Activated CD8-positive, alpha-beta T cell treated with anti-CD3 and anti-CD28 coated beads for 36 hours (primary cell): ENCODE measurements at places on chromosomes 12 and 14. TPM values are rescaled to one million over a fixed set of nuclear protein-coding genes. Genes with fewer than 3 reads are reported as not detected.

- no peak for DNase-seq
Observed at GRCh38 chr12:63897931-63898330, 53.4 kb downstream of the SRGAP1 start.

- no peak for DNase-seq
Observed at GRCh38 chr14:49991491-49991890, 98.6 kb downstream of the ARF6 start.

DNA sequence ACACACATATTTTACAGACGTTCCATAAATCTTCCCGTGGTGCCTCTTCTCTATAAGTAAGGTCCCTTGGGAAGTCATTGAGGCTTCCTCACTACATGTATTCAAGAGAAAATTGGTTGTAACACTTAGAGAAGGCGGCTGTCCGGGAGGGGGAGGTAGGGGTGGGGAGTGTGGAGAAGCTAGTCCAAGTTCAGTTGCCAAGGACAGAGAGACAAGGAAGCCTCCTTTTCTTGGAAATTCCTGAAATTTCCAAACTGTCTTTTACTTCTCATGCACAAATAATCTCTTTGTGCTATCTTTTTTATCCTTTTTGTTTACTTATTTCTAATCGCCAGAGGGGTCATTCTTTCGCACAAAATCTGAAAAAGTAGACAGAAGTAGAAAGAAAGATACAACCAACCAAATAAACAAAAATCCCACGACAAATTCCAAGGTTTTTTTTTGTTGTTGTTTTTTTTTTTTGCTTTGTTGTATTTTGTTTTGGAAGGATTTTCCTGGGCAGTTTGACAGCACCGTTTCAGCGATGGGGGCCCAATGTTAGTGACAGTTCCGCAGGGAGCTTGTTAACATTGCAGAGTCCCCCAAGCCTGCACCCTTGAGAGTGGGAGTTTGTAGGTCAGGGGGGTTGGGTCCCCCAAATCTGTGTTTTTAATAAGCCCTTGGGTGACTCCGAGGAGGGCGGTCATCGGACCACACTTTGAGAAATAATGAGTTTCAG, 45.2 kb downstream of the MAP1LC3B2 start:
- DNase-seq, result no peak

The FAR2 gene
- 7.0 TPM for total RNA-seq

DNA sequence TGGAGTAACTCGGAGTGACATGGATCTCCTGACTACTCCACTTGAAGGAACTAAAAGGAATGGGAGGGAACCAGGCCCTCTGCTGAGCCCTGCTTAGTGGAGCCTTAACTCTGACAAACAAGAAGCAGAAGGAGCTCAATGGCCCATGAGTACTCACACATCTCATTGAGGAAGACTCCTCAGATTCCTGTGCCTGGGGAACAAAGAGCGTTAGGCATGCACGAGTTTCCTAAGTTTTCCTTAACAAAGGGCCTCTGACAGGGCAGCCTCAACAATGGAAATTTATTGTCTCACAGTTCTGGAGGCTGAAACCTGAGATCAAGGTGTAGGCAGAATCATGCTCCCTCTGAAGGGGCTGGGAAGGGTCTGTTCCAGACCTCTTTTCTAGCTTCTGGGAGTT, 185.7 kb upstream of the NTF3 start:
- no peak for DNase-seq

DNA sequence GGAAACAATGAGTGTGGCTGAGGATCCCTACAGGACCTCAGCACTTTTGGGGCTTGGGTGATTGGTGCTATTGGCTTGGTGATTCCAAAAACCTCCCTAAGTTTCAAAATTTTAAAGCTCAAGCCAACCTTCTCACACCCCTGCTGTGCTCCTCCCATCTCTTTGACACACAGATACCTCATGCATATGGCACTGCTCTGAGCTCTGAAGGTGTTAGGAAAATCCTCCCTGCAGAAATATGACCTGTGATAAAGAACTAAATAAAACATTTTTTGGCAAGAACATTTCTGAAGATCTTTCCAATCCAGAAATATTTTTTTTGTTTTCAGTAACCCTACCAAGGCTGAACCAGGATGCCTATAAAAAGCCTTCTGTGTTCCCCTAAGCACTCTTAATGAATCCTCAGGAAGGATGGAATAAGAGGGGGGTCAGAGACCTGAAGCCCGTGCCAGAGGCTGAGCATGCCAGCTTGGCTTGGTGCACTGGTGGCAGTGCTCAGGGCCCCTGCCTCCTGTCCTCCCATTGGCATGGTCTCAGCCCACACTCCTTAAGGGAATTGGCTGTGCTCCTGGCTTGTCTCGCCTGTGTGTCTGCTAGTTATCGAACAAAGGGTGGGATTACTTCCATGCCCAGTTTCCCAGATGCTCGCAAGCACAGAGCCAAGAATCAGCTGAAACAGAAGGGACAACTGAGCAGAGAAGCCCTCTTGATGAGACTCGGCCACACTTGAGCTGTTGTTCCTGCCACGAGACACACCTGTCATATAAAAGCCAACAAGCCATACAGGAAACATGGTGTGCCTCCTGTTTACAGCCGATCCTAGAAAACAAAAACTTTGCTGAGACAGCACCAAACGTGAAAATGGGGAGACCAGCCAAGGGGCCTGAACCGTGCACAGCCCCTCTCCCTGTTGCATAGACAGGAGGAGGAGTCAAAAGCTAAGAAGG, 132.7 kb upstream of the EEA1 start:
- DNase-seq, result no peak

- no peak for DNase-seq
Observed at GRCh38 chr12:88408823-88409222, 171.4 kb downstream of the KITLG start.

The RD3L gene
- not detected for total RNA-seq

The TOMM20L gene
- total RNA-seq, result not detected

DNA sequence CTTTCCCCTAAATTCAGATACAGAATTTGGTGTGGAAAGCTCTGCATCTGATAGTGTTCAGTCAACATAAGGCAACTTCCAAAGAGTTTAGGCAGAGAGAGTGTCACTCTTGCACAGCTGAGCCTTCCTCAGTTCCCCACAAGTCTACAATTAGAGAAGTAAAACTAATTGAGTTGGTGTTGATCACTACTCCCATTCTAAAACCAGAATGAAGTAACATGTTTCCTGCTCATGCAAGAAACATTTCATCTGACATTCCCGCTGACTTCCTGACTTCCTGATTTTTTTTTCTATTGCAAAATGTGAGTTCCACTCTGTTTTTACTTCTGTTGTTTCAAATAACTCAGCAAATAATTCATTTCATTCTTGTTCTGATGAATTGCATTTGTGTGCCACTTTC, 271.0 kb downstream of the ALG10B start:
- no peak for DNase-seq

DNA sequence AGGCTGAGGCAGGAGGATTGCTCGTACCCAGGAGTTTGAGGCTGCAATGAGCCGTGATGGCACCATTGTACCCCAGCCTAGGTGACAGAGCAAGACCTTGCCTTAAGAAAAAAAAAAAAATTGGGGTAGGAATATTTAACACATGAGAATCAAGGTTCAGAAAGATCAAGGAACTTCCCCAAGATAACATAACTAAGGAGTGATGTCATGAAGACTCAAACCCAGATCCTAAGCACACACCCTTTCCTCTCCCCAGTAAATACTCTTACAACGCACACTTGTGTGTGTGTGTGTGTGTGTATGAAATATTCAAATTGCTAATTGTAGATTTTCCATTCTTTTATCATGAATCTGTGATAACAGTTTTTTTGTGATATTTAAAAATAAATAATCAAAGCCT, 90.6 kb upstream of the NUDT4 start:
- no peak for DNase-seq

GRCh38 chr12:72296389-72296788, 24.2 kb downstream of the TRHDE start:
- no peak for DNase-seq

DNA sequence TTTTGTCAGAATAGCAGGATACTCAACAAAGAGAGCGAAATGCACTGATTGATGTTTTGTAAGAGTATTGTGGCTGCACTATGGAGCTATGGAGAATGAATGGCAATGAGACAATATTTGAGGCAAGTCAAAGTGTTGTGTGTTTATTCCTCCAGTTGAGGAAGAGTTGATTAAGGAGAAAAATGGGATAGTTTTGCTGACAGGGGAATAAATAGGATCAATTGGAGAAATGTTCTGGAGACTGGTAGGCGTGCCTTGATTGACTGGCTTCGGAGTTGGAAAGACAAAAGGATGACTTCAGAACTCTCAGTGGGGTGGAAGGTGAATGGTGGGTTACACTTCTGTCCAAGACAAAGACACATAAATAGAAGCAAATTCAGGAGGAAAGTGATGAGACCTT, 1254.9 kb upstream of the TMEM132C start:
- DNase-seq, result no peak

- no peak for DNase-seq
Observed at GRCh38 chr12:15194456-15195368, 26.5 kb downstream of the RERG start.

- DNase-seq, result no peak
Observed at GRCh38 chr12:41468341-41468740, 280.2 kb downstream of the PDZRN4 start.

The PTCSC3 gene
- not detected for total RNA-seq

- DNase-seq, result no peak
Observed at GRCh38 chr14:39417014-39417413, 15.2 kb downstream of the FBXO33 start.

DNA sequence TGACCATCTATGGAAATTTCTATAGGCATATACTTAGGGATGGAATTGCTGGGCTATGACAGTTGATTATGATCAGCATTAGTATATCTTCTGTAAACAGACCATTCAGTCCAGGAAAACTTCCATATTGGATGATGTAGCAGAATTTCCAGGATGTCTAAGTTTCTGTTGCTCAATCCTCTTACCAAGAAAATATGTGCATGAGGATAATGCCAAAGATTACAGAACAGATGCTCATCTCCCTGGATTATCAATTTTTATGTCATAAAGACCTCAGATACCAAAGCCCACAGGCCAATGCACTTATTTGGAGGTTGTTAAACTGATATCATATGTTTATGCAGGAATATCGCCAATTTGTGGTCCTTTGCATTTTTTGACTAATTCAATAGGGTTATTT, 354.4 kb upstream of the FLRT2 start:
- no peak for DNase-seq
